ENCODE measurements at places on chromosomes 11 and 22. TPM values are rescaled to one million over a fixed set of nuclear protein-coding genes. Genes with fewer than 3 reads are reported as not detected.

- peak; percentile 31 for DNase-seq
Observed at GRCh38 chr22:19723232-19723982, at the start of gene GP1BB. GP1BB (plus strand) TSS chr22:19723539; CDS start chr22:19723570, 31 bp downstream.

DNA sequence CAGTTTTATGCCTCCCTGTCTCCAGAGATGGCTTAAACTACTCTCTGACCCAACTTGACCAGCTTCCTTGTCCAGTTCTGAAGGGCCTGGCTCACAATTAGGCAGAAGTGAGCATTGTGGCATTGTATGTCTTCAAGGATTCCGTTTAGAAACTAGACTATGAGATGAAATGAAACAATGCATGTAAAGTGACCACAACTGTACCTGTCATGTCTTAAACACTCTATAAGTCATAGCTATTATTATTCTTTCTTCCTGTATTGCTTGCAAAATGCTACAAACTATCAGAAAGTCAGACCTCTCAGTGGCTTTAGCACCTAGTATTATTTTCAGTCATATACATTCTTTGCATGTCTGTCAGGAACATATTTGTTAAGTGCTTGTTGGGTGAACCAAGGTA, 127.9 kb upstream of the MTMR2 start:
- no peak for DNase-seq

- DNase-seq, result peak; percentile 55
Observed at GRCh38 chr11:73585834-73586575, 11.9 kb downstream of the FAM168A start.

GRCh38 chr22:22463855-22464540, 44.5 kb downstream of the ZNF280B start:
- peak; percentile 20 for DNase-seq

DNA sequence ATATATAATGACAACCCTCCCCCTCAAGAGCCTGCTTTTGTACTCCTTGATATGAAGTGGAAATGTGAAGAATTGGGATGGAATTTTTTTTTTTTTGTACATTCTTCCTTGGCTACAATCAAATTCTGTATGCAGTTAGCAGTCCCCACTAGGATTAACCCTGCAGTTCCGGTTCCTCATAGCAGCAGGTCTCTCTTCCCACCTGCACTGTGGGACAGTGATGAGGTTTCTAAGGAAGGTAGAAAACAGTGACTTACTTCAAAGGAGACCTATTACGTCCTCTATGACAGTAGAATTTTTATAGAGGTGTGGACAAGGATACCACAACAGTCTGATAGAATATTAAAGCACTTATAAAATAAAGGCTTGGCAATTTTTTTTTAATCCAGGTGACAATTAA, 46.3 kb upstream of the ALKBH3 start:
- DNase-seq, result no peak

- DNase-seq, result no peak
Observed at GRCh38 chr11:78841456-78842060, 266.9 kb upstream of the NARS2 start.

The CDC42BPG gene
- total RNA-seq, result 2.0 TPM

The GAL gene
- 26.3 TPM for total RNA-seq

The HORMAD2 gene
- not detected for total RNA-seq

The SLC22A6 gene
- total RNA-seq, result not detected

Measured in astrocyte (in vitro differentiated cells and primary cell).